Osteocyte (in vitro differentiated cells): ENCODE measurements at places on chromosomes 3 and 15. TPM values are rescaled to one million over a fixed set of nuclear protein-coding genes. Genes with fewer than 3 reads are reported as not detected.

- no peak for DNase-seq
- no peaks in the 10 kb centered on the region for H3K27me3 ChIP-seq
- H3K27ac ChIP-seq: no peak overlapping the region
- H3K36me3 ChIP-seq: no peaks in the 10 kb centered on the region
- H3K4me3 ChIP-seq: no peak overlapping the region
Measured at GRCh38 chr15:87193481-87193880, 1063.1 kb downstream of the NTRK3 start.

- no peaks in the 10 kb centered on the region for H3K27me3 ChIP-seq
- H3K4me3 ChIP-seq: no peak overlapping the region
- H3K36me3 ChIP-seq: no peaks in the 10 kb centered on the region
- H3K4me1 ChIP-seq: no peaks in the 10 kb centered on the region
- H3K27ac ChIP-seq: no peak overlapping the region
- DNase-seq: no peak
Measured at GRCh38 chr3:155560594-155560993, 184.3 kb downstream of the PLCH1 start.

- no peak for DNase-seq
- no peak overlapping the region for H3K4me3 ChIP-seq
- no peaks in the 10 kb centered on the region for H3K36me3 ChIP-seq
- H3K27me3 ChIP-seq: peaks cover 78% of the 10 kb centered on the region
- H3K27ac ChIP-seq: no peak overlapping the region
- no peaks in the 10 kb centered on the region for H3K4me1 ChIP-seq
Measured at GRCh38 chr15:34739346-34739745, 15.5 kb downstream of the GJD2 start.

DNA sequence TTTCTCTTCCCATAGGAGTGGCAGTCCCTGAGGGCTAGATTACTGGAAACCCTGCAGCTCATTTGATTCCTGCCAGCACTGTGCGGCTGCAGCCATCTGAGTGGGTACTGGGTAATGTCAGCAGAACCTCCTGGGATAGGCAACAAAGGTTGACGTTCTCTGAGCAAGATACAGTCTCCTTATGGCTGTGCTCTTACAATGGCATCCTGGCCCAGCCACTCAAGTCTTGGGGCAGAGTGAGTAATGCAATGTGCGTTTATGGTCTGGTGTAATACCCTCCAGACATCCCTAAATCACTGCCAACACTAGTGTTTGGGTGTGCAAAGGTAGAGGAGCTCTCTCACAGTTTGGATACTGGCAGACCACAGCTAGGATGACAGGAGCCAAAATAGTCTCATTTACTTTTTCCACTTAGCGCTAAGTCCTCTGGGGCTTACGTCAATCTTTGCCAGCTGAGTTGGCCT is 775.8 kb downstream of the ZNF385D start:
- H3K27me3 ChIP-seq: peaks cover 3% of the 10 kb centered on the region
- no peak overlapping the region for H3K4me3 ChIP-seq
- H3K36me3 ChIP-seq: no peaks in the 10 kb centered on the region

DNA sequence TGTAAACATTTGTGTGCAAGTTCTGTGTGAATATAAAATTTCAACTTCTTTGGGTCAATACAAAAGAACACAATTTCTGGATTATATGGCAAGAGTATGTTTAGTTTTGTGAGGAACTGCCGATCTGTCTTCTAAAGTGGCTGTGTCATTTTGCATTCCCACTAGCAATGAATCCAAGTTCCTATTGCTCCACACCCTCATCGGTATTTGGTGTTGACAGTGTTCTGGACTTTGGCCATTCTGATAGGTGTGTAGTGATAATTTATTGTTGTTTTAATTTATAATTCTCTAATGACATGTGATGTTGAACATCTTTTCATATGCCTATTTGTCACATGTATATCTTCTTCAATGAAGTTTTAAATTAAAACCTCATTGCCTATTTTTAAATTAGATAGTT is 58.2 kb upstream of the TMC3 start:
- H3K27ac ChIP-seq: no peak overlapping the region
- no peak overlapping the region for H3K4me3 ChIP-seq
- no peaks in the 10 kb centered on the region for H3K4me1 ChIP-seq

DNA sequence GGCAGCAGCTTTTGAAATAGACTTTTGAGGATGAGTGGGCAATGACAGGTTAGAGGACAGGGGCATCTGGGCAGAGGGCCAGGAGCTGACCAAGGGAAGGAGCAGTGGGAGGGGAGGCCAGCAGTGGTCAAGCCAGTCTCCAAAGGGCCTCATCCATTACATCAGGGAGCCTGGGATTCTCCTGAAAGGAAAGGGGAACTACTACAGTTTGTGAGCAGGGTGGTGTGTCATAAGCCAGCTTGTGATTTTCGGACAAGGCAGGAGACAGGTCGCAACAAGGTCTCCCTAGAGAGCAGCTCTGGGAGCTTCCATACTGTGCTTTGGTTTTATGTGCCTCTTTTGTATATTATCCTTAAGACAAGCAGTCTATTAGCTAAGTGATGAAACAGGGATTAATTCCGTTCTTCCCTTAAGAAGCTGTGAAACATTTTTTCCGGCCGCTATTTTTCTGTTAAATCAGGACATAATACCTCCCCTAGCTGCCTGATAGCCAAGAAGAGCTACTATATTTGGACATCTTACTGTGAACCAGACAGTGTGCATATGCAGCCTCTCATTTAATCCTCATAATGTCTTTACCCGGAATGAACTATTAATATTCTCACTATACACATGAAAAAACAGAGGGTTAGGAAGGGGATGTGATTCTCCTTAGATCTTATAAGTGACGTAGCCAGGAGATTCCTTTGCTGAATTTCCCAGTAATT is 46.4 kb downstream of the C2CD4B start:
- no peak overlapping the region for H3K4me3 ChIP-seq
- no peaks in the 10 kb centered on the region for H3K27me3 ChIP-seq
- peaks cover 18% of the 10 kb centered on the region for H3K4me1 ChIP-seq
- H3K36me3 ChIP-seq: no peaks in the 10 kb centered on the region
- no peak for DNase-seq

DNA sequence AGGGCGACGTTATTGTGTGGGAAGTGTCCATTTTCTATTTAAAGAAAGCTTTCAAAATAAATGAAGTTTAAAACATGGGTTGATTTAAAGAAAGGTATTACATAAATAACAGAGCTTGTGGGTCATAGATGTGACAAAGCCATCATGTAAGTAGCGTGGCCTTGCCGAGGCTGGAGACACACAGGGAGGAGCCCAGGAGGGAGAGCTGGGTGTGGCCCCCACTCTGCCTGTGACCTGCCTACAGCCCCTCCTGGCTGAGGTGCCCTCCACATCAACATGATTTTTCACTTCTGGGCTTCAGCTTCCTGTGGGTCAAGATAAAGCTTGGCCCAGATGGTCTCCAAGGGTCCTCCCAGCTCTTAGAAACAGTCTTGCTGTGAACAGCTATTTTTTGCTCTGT is 12.5 kb upstream of the MGLL start:
- peaks cover 5% of the 10 kb centered on the region for H3K36me3 ChIP-seq
- no peak overlapping the region for H3K4me3 ChIP-seq
- peaks cover 4% of the 10 kb centered on the region for H3K4me1 ChIP-seq
- no peaks in the 10 kb centered on the region for H3K27me3 ChIP-seq
- no peak for DNase-seq

DNA sequence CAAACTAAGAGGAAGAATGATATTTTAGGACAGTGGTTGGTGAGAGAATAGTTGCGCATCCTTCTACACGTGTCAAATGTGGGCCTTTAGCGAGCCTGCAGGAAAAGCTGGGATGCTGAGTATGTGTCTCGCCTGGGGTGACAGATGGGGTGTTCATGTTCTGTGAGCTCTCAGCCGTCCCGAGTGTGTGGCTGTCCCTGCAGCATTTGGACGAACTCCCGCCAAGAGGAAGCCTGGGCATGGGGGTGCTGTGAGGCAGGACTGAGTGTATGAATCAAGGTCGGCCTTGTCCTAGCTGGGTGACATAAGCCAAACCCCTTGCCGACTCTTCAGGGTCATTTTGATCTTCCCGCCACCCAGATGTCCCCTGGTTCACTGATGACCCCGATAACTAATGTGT is 94.8 kb downstream of the CACNA1D start:
- DNase-seq: no peak
- no peak overlapping the region for H3K4me3 ChIP-seq
- no peak overlapping the region for H3K27ac ChIP-seq
- peaks cover 19% of the 10 kb centered on the region for H3K27me3 ChIP-seq

GRCh38 chr3:60094392-60094947 is 1044.6 kb upstream of the CFAP20DC start:
- no peaks in the 10 kb centered on the region for H3K36me3 ChIP-seq
- peaks cover 12% of the 10 kb centered on the region for H3K4me1 ChIP-seq
- no peaks in the 10 kb centered on the region for H3K27me3 ChIP-seq
- H3K27ac ChIP-seq: no peak overlapping the region

DNA sequence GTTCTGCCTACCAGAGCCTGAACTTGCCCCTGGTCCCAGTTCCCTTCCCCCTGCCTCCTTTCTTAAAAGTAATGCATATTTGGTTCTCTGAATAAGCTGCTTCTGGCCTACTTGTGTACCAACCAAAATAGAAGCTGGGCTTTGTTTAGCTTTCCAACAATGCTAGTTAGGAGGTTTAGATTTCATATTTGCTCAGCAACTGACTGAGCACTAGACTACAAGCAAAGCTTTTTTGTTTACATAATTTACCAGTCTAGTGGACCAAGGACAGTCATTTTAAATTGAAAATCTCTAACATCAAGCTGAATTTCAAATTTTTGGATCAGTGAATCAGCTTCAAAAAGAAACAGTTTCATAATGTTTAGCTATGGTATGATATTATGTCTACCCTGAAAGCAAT is 331.2 kb downstream of the ULK4 start:
- no peaks in the 10 kb centered on the region for H3K4me1 ChIP-seq
- no peaks in the 10 kb centered on the region for H3K36me3 ChIP-seq
- H3K4me3 ChIP-seq: no peak overlapping the region
- H3K27me3 ChIP-seq: no peaks in the 10 kb centered on the region
- H3K27ac ChIP-seq: no peak overlapping the region

DNA sequence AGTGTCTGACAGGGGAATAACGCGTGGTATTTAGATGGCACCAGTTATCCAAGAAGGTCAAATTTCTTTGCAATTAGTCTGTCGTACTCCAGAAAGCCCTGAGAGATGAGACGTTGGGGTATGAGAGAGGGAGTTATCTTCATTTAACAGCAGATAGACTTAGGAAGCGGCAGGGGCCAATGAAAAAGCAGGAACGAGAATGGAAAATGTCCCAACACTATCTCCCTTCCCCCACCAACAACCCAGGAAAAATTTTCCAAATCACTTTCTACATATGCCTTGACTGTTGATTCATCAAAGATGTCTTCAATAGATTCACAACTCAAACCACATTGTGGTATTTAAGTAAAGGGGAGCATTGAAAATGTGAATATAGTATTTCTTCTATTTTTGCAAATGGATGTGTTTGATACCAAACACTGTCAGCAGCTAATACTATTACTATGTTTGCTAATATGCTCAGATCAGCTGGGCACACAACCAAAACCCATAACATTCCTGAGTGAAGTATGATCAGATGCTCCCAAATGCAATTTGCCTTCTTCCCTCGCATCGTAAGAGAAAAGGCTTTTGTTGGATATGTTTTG is 13.3 kb upstream of the GREM1 start:
- no peak overlapping the region for H3K4me3 ChIP-seq
- H3K27me3 ChIP-seq: no peaks in the 10 kb centered on the region
- DNase-seq: no peak

DNA sequence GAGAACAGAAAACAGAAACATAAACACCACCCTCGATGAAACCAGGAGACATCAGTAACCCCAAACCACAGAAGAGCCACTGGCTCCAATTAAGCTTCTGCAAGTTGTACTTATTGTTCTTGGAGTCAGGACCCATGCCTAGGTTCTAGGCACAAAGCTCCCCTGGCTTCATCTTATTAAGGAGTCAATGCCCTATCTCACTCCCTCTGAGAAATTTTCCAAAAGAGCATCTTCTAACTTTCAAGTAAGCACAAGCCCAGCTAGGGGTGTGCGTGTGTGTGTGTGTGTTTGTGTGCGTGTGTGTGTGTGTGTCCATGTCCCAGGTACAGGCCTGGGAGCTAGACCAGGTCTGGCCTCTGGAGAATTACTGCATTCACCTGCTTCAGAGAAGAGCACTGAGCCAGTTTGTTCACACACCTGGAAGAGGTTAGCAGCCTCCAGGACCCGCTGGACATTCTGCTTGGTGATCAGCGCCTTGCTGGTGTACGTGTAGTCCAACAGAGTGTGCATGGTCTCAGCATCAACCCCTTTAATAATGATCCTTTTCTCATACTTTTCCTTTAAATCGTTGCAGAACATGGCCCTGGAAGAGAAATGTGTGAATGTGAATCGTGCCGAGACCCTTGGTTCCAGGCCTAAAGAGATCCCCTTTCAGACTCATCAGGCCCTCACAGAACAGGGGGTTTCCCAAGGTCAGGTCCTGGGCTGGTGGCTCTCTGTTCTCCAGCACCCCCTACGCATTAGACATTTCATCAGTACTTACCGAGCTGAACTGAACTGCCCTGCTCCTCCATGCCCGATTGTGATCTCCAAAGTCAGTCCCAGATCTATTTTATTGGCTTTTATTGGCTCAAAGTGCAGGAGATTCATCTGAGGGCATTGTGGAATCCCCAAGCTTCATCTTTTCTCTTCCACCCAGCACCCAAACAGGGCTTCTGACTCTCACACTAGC is 27.8 kb downstream of the KLHL6 start:
- peaks cover 17% of the 10 kb centered on the region for H3K27me3 ChIP-seq
- no peaks in the 10 kb centered on the region for H3K36me3 ChIP-seq
- no peak overlapping the region for H3K4me3 ChIP-seq
- no peak overlapping the region for H3K27ac ChIP-seq

- no peaks in the 10 kb centered on the region for H3K27me3 ChIP-seq
- no peak for DNase-seq
- no peak overlapping the region for H3K4me3 ChIP-seq
- peaks cover 6% of the 10 kb centered on the region for H3K36me3 ChIP-seq
Measured at GRCh38 chr15:65405791-65406423, 16.8 kb downstream of the IGDCC4 start.

- H3K4me1 ChIP-seq: no peaks in the 10 kb centered on the region
- no peak overlapping the region for H3K27ac ChIP-seq
- DNase-seq: no peak
- H3K36me3 ChIP-seq: no peaks in the 10 kb centered on the region
- peaks cover 5% of the 10 kb centered on the region for H3K27me3 ChIP-seq
- no peak overlapping the region for H3K4me3 ChIP-seq
Measured at GRCh38 chr15:35000511-35000910, 12.4 kb upstream of the ZNF770 start.

Gene TUSC7
- not detected in 2 replicates for total RNA-seq

Gene UPK1B
- total RNA-seq: 0.24 TPM in 1 of 2 replicates, not detected in the other

Gene FAN1
- 21.5 and 24.1 TPM in 2 replicates for total RNA-seq
